ENCODE measurements at places on chromosomes 1 and 21. TPM values are rescaled to one million over a fixed set of nuclear protein-coding genes. Genes with fewer than 3 reads are reported as not detected.
A peak's percentile ranks its signal among the peaks of the same experiment; 100 is the strongest.

DNA sequence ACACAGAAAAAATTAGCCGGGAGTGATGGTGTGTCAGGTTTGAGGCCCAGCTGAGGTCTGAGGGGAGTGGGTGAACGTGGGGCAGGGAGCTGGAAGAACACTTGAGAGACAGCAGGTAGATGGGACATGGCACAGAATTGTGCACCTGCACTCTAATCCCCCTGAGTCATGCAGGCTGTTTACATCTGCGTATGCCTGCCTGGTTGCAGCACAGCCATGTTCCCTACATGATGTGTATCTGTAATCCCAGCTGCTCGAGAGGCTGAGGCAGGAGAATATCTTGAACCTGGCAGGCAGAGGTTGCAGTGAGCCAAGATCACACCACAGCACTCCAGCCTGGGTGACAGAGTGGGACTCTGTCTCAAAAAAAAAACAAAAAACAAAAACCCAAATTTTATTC lies 44.8 kb downstream of the ATP5PO start:
- no peaks in the 10 kb centered on the region for H3K27me3 ChIP-seq
- no peak for DNase-seq
- no peak overlapping the region for H3K27ac ChIP-seq
- no peak overlapping the region for H3K4me3 ChIP-seq

The ETV3L gene
- not detected for total RNA-seq

DNA sequence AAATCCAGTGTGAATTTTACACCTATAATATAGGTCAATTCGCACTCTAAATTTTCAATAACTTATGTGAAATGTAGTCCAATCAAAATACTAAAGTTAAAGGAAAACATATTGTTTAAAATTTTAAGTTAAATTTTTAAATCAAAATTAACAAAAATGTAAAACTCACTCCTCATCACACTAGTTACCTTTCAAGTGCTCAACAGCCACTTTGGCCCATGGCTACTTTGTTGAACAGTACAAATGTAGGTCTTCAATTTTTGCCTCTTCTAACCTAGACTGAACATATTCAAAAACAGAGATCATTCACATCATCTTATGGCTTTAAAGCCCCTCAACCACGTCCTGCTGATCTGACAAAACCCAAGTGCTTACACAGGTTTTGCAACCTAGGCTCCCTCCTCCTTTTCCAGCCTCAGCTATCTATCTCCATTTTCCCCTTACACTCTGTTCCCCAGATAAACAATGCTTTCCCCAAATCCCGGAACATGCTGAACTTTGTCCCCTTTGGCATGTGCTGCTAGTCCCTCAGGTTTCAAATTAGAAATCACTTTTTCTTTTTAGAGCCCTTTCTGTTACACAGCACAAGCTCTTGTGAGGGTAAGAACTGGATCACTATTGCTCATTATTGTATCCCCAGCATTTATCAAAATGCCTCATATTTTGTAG lies 110.6 kb downstream of the AKT3 start:
- H3K36me3 ChIP-seq, result no peaks in the 10 kb centered on the region
- H3K27ac ChIP-seq, result no peak overlapping the region
- H3K4me1 ChIP-seq, result peaks cover 35% of the 10 kb centered on the region

DNA sequence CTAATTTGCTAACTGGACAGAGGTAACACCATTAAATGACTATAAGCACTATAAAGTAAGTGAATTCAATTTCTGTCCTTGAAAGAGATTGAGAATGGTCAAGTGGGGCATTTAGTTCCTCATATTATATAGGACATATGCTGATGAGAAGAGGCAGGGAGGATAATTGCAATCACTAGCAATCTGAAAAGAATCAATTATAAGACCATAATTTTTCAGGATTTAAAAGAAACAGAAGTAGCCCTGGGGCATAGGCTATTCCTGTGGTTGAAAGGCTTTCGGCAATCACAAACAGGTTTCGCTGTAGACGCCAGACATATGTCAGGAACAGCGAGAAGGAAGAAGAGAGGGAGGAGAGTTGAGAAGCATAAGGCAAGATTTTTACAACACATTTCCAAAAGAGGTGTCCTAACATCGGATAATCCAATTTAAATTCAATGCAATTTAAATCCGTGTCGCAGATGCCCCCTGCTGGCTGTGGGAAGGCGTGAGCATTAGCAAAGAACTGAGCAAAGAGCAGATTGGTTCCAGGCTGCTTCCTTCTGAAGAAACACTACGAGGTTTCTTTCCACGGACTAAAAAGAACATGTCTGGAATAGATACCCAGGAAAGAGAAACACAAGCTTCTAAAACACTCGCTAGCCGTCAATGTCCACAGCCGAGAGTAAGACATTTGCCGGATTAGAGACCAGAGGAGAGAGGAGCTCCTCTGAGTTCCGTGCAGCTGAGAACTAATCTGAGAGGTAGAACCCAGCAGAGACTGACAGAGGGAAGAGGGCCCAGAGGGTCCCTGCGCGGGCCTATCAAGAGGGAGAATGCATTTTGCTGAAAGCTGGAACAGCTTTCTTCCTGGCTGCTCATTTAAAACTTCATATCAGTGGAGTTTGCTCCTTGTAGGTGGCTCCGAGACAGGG lies 27.9 kb downstream of the RGS5 start:
- H3K27me3 ChIP-seq, result no peaks in the 10 kb centered on the region
- no peak overlapping the region for H3K27ac ChIP-seq
- DNase-seq, result peak; percentile 79
- no peaks in the 10 kb centered on the region for H3K36me3 ChIP-seq
- peaks cover 8% of the 10 kb centered on the region for H3K4me1 ChIP-seq

DNA sequence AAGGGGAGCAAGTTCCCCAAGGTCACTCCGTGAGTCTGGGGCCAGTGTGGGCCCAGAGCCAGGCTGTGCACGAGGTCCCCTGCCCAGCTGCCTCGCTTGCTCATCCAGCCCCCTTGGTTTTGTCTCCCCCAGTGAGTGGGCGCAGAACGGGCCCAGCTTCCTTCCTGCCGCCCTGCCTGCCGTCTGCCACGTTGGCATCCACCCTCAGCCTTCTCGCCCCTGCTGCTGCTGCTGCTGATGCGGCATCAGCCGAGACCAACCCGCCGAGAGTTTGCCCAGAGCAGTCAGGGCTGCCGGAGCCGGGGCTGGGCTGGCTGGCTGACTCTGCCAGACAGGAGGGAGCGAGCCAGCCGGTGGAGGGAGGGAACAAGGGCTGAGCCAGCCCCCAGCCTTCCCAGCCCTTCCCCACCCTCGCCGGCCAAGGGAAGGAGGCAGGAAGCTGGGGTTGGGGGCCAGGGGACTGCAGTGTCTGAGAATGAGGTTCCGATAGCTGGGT lies 31.4 kb upstream of the WASF2 start:
- H3K27me3 ChIP-seq, result no peaks in the 10 kb centered on the region
- no peak for DNase-seq
- peak overlapping the region; percentile 59 for H3K27ac ChIP-seq
- H3K36me3 ChIP-seq, result no peaks in the 10 kb centered on the region
- peaks cover 91% of the 10 kb centered on the region for H3K4me1 ChIP-seq

The BCL2L15 gene
- 0.39 TPM for total RNA-seq

DNA sequence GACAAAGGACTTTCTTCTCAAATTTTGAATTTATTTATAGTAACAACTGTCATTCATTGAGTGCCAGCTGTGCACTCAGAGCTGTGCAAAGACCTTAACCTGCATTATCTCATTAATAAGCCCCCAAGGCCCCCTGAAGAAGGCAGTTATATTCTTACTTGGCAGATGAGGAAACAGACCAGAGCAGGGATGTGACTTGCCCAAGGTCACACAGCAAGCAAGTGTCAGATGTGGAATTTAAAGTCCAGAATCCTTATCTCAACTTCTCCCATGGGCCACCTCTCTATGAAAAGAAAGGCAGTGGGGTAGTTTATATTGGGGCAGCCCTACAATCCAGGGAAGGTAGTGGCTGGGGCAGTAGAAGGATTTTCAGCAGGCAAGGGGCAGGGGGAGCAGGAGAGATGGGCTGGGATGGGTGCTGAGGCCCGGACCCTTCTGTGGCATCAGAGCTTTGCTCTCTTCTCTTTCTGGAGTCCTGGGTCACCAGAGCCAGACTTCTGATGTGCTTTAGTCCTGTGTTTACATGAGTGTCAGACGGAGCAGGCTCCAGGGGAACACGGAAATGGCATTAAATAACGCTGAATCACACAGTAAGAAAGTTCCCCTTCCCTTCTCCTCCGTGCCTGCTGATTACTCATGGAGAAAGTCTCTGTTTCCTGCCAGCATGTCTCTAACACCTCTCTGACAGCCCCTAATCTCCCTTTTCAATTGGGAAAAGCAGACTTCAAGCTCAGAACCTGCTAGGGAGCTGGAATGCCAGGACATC lies 39.5 kb downstream of the EPHB2 start:
- H3K27ac ChIP-seq, result no peak overlapping the region
- H3K4me3 ChIP-seq, result no peak overlapping the region
- no peaks in the 10 kb centered on the region for H3K27me3 ChIP-seq
- H3K4me1 ChIP-seq, result no peaks in the 10 kb centered on the region
- DNase-seq, result no peak
- no peaks in the 10 kb centered on the region for H3K36me3 ChIP-seq

- H3K4me1 ChIP-seq, result no peaks in the 10 kb centered on the region
- H3K27ac ChIP-seq, result no peak overlapping the region
- DNase-seq, result no peak
- H3K27me3 ChIP-seq, result no peaks in the 10 kb centered on the region
These were observed 8.8 kb upstream of the ADAR start for GRCh38 chr1:154616659-154617345.

The CCDC185 gene
- not detected for total RNA-seq

- no peak for DNase-seq
- H3K27ac ChIP-seq, result peak overlapping the region; percentile 64
- no peaks in the 10 kb centered on the region for H3K36me3 ChIP-seq
- no peak overlapping the region for H3K4me3 ChIP-seq
These were observed 10.9 kb upstream of the RWDD3 start for GRCh38 chr1:95223110-95223509.

The AXDND1 gene
- total RNA-seq, result 0.30 TPM

The KCNA3 gene
- total RNA-seq, result 0.44 TPM

DNA sequence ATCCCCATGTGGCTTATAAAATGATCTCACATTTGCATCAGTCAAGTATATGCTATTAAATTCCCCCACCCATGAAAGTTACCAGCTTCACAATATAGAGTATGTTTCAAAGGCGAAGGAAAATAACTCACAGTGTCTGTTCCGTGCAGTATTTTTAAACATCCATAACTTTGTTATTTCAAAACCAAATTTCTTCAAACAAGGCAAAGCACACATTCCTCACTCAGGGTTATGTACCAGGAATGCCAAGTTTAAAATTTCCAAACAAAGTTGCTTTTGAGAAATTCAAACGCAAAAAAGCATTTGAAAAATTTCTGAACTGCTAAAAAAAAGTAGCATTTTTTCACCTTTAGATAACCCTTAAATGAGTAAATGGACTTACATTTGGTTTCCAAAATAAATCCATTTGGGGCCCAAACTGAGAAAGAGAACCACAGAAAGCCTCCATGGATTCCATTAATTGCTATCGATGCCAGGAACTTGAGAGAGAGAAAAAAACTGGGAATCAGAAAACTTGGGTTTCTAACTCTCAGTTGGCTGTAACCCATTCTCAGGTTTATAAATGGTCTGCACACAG lies 149.5 kb downstream of the SLC30A10 start:
- no peaks in the 10 kb centered on the region for H3K36me3 ChIP-seq
- H3K27ac ChIP-seq, result no peak overlapping the region
- H3K4me1 ChIP-seq, result no peaks in the 10 kb centered on the region
- no peaks in the 10 kb centered on the region for H3K27me3 ChIP-seq

- no peaks in the 10 kb centered on the region for H3K36me3 ChIP-seq
- no peaks in the 10 kb centered on the region for H3K27me3 ChIP-seq
- H3K27ac ChIP-seq, result peak overlapping the region; percentile 54
- no peak overlapping the region for H3K4me3 ChIP-seq
These were observed 212.1 kb downstream of the PBX1 start for GRCh38 chr1:164771041-164771618.

The OR6N1 gene
- not detected for total RNA-seq

GRCh38 chr1:36711480-36711879 lies 228.8 kb upstream of the CSF3R start:
- no peak overlapping the region for H3K4me3 ChIP-seq
- no peaks in the 10 kb centered on the region for H3K4me1 ChIP-seq
- no peaks in the 10 kb centered on the region for H3K36me3 ChIP-seq
- no peak for DNase-seq

GRCh38 chr1:240385985-240386978 lies 225.7 kb downstream of the GREM2 start:
- no peak for DNase-seq
- H3K27me3 ChIP-seq, result no peaks in the 10 kb centered on the region
- peaks cover 6% of the 10 kb centered on the region for H3K4me1 ChIP-seq
- no peaks in the 10 kb centered on the region for H3K36me3 ChIP-seq
- no peak overlapping the region for H3K27ac ChIP-seq
- no peak overlapping the region for H3K4me3 ChIP-seq

DNA sequence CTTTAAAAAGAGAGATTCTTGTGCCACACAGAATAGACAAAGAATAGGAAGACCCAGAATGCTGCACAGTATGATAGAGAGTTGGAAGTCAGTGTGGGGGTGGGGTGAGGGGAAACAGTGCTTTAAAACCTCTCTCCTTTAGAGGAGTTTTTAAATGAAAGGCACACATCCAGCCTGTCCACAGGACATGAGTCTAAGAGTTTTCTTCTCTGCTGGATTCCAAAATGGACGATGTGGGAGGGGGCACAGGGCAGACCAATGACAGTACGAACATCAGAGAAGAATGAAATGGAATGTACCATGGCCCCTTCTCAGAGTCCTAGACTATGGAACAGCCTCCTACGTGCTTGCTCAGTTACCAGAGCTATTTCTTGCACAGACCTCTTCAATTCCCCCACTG lies 458.2 kb upstream of the DAB1 start:
- H3K36me3 ChIP-seq, result no peaks in the 10 kb centered on the region
- H3K4me3 ChIP-seq, result no peak overlapping the region
- H3K27me3 ChIP-seq, result no peaks in the 10 kb centered on the region

GRCh38 chr1:219460081-219460895 lies 152.6 kb downstream of the ZC3H11B start:
- no peaks in the 10 kb centered on the region for H3K36me3 ChIP-seq
- no peak for DNase-seq
- no peaks in the 10 kb centered on the region for H3K4me1 ChIP-seq
- no peak overlapping the region for H3K4me3 ChIP-seq

DNA sequence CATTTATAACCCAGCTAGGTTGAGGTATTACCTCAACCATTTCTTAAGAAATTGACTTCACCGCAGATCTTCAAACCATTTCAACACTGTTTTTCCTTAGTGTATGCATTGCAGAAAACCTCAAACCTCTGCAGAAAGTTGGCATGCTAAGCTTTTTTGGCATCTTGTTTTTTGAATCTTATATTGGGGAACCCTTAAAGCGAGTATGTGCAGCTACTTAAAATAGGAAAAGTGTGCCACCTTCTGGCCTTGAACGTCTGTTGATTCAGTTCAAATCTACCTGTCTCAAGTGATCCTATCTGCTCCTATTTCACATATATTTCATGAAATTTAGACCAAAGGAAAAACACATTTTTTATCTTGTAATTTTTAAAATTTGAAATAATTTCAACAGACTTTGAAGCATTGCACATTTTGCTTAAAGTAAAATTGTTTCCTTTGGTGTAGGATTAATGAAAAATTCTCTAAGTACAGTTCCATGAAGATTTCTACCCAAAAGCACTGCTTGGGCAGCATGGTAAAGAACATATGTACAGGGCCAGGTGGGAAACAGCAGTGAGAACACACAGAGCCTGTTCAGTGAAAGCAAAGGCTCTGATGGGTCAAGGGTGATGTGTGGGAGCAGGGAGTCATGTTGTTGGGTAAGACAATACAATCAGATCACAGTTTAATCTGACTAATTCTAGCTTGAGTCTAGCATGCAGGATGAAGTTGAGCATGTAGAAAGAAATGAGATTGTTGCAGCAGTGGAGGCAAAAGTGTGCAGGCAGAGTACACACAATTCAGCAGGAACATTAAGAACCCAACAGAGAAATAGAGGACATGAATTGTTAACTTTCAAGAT lies 17.2 kb downstream of the HENMT1 start:
- H3K4me3 ChIP-seq, result no peak overlapping the region
- no peaks in the 10 kb centered on the region for H3K4me1 ChIP-seq
- no peaks in the 10 kb centered on the region for H3K36me3 ChIP-seq
